ENCODE measurements at places on chromosomes 11 and 22. TPM values are rescaled to one million over a fixed set of nuclear protein-coding genes. Genes with fewer than 3 reads are reported as not detected.

GRCh38 chr11:75280227-75280701 lies 39.7 kb downstream of the TPBGL start:
- no peak overlapping the region for H3K27ac ChIP-seq
- H3K4me1 ChIP-seq = no peaks in the 10 kb centered on the region
- H3K36me3 ChIP-seq = no peaks in the 10 kb centered on the region
- no peak overlapping the region for H3K4me3 ChIP-seq
- no peaks in the 10 kb centered on the region for H3K27me3 ChIP-seq

IFT27 gene
- 22.1 TPM for total RNA-seq

- no peak for DNase-seq
- no peak within 1 kb of the TSS for H3K4me3 ChIP-seq
- H3K27me3 ChIP-seq = no peaks in the 10 kb centered on the region
- H3K4me1 ChIP-seq = no peaks in the 10 kb centered on the region
Observed at GRCh38 chr11:1852877-1853276, at the start of gene LSP1. LSP1 (plus strand) TSS chr11:1853084; CDS start chr11:1853145, 61 bp downstream.

LTO1 gene
- total RNA-seq = 24.6 TPM

DNA sequence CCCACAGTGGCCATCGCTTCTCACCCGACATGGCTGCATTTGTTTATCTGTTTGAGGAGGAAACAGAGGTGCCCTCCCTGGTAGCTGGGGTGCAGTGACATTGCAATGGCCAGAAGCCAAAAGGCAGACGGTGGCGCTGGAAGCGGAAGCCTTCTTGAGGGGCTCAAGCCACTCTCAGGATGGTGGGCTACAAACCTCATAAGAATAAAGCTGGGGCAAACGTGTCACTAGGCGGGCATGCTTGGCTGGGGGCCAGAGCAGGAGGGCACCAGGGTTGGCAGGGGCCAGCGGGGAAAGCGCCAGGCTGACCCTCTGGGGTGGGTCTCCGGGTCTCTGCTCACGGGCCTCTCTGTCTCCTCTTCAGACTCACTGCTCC lies 12.6 kb downstream of the TNNT3 start:
- H3K27ac ChIP-seq = no peak overlapping the region
- no peaks in the 10 kb centered on the region for H3K27me3 ChIP-seq
- peaks cover 7% of the 10 kb centered on the region for H3K4me1 ChIP-seq

- DNase-seq = no peak
- H3K4me3 ChIP-seq = no peak overlapping the region
- H3K27me3 ChIP-seq = peaks cover 36% of the 10 kb centered on the region
- H3K27ac ChIP-seq = no peak overlapping the region
Observed at GRCh38 chr11:123286761-123287160, 91.7 kb upstream of the CLMP start.

TMEM258 gene
- total RNA-seq = 63.3 TPM

DENND6B gene
- total RNA-seq = 6.5 TPM

SLC35E4 gene
- total RNA-seq = 13.0 TPM

DNA sequence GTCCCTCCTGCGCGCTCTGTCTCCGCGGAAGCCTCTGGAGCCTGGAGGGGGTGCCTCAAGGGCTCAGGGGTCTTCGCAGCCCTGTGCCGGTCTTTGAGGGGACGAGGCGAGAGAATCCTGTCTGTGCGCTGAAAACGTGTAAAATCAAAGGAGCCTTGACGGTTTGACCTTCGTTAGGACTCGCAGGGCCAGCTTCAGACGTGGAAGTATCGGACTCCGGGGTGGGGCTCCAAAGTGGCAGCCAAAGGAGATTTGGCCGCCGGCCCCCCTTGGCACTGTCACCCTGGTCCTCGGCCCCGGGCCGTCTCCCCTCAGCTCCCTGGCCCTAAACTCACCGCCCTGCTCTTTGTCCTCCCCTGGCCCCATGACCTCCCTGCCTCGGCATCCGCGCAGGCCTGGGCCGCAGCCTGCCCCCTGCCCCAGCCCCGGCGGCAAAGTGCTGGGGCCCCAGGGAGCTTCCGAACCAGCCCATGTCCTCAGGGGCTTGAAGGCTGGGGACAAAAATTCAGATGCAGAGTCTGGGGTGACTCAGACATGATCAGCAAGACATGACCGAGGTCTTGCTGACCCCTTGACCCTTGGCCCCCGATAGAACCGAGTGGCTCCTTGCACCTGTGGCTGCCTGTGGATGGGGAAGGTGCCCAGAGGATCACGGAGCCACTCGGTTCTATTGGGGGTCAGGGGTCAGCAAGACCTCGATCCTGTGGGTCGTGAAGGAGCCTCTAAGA lies 6.9 kb upstream of the PHRF1 start:
- no peak overlapping the region for H3K27ac ChIP-seq
- H3K36me3 ChIP-seq = no peaks in the 10 kb centered on the region
- H3K27me3 ChIP-seq = peaks cover 14% of the 10 kb centered on the region
- H3K4me3 ChIP-seq = peak overlapping the region; percentile 59

GRCh38 chr11:92057849-92058442 lies 166.7 kb upstream of the FAT3 start:
- H3K27me3 ChIP-seq = no peaks in the 10 kb centered on the region
- no peak overlapping the region for H3K4me3 ChIP-seq
- no peak overlapping the region for H3K27ac ChIP-seq
- DNase-seq = no peak
- no peaks in the 10 kb centered on the region for H3K4me1 ChIP-seq

UCP2 gene
- under 0.01 TPM for total RNA-seq

F2 gene
- total RNA-seq = not detected

DNA sequence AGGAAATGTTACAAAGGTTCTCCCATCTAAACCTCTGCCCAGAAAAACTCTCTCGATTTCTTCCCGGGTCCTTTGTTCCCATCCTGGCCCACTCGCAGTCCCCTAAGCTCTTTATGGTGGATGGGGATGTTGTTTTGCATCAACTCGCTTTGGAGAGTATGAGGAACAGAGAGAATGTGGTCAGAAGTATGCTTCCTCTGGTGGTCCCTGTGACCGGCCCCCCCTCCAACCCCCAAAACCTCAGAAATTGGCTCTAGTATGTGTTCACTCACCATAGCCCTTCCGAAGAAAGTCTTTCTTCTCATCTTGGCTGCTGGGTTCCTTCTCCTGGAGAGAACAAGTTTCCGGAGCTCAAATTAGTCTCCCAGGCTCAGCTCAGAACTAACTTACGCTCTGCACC lies 54.4 kb downstream of the GRAMD1B start:
- H3K27me3 ChIP-seq = no peaks in the 10 kb centered on the region
- peaks cover 9% of the 10 kb centered on the region for H3K4me1 ChIP-seq
- H3K27ac ChIP-seq = no peak overlapping the region
- H3K36me3 ChIP-seq = peaks cover 17% of the 10 kb centered on the region
- DNase-seq = no peak

LMO1 gene
- total RNA-seq = not detected

APOA5 gene
- total RNA-seq = not detected

DNA sequence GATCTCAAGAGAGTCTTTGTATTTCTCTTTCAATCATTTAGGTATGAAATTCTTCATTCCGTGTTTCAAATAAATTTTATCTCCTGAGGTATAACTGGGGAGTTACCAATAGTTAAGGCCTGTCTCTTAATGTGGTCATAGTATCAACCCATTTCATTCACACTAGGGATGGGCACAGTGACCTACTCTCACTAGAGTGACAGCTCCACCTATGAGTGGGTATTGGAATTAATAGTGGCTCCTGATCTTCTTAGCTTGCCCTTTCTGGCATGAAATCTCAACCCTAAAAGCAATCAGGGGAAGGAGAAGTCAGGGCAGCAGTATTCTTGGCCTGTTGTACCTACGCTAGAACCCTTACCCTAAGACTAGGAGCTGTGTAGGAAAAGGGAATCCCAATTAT lies 507.7 kb downstream of the FAM181B start:
- H3K4me3 ChIP-seq = no peak overlapping the region
- H3K27ac ChIP-seq = no peak overlapping the region
- no peaks in the 10 kb centered on the region for H3K4me1 ChIP-seq
- H3K36me3 ChIP-seq = no peaks in the 10 kb centered on the region
- H3K27me3 ChIP-seq = no peaks in the 10 kb centered on the region

DNA sequence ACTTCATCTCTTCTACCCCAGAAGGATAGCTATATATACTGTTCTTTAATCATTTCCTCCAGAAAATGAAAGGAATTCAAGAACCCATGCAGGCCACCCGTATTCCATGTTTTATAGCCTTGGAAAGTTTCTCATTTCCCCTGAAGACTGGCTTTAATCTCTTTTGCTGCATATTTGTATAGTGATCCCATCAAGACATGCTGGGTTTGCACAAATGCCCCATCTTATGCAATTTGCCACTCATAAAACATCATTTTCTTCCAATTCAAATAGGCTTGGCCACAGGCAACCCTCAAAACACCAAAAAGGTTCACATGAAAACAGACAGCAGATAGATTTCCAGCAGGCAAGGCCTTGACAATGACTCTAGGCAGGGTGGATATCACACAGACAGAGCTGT lies 28.3 kb upstream of the APOA1 start:
- H3K27ac ChIP-seq = peak overlapping the region; percentile 94
- no peak overlapping the region for H3K4me3 ChIP-seq
- H3K36me3 ChIP-seq = peaks cover 49% of the 10 kb centered on the region
- H3K4me1 ChIP-seq = peaks cover 59% of the 10 kb centered on the region
- no peak for DNase-seq
- no peaks in the 10 kb centered on the region for H3K27me3 ChIP-seq

GRCh38 chr11:60852117-60852981 lies 3.4 kb downstream of the PTGDR2 start:
- H3K27me3 ChIP-seq = no peaks in the 10 kb centered on the region
- no peak overlapping the region for H3K4me3 ChIP-seq
- peak; percentile 76 for DNase-seq
- H3K4me1 ChIP-seq = no peaks in the 10 kb centered on the region
- no peak overlapping the region for H3K27ac ChIP-seq
- H3K36me3 ChIP-seq = peaks cover 12% of the 10 kb centered on the region

DNA sequence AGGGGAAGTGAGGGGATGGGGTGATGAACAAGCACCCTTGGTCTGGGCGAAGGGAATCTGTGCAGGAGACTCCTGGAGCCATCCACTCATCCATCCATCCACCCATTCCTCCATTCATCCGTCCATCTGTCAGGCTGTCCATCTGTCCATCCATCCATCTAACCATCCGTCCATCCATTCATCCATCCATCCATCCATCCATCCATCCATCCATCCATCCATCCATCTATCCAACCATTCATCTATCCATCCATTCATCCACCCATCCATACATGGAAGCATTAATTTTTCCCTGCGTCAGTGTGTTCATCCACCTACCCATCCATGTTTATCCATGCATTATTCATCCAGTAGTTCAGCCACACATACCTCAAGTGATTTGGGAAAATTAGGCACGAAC lies 32.0 kb downstream of the WNT11 start:
- no peaks in the 10 kb centered on the region for H3K4me1 ChIP-seq
- H3K27me3 ChIP-seq = peaks cover 9% of the 10 kb centered on the region
- no peak overlapping the region for H3K4me3 ChIP-seq
- DNase-seq = no peak

- no peak overlapping the region for H3K4me3 ChIP-seq
- H3K27me3 ChIP-seq = peaks cover 10% of the 10 kb centered on the region
- DNase-seq = peak; percentile 41
- peaks cover 14% of the 10 kb centered on the region for H3K36me3 ChIP-seq
Observed at GRCh38 chr11:119181677-119182412, 3.4 kb upstream of the NHERF4 start.

GRCh38 chr11:128379587-128380580 lies 207.5 kb downstream of the ETS1 start:
- H3K4me1 ChIP-seq = no peaks in the 10 kb centered on the region
- DNase-seq = peak; percentile 6
- no peak overlapping the region for H3K4me3 ChIP-seq

- H3K27ac ChIP-seq = peak overlapping the region; percentile 98
- H3K4me1 ChIP-seq = peaks cover 28% of the 10 kb centered on the region
- peak; percentile 96 for DNase-seq
Observed at GRCh38 chr11:74672956-74673692, 58.1 kb downstream of the CHRDL2 start.

FOLR2 gene
- total RNA-seq = not detected

DNA sequence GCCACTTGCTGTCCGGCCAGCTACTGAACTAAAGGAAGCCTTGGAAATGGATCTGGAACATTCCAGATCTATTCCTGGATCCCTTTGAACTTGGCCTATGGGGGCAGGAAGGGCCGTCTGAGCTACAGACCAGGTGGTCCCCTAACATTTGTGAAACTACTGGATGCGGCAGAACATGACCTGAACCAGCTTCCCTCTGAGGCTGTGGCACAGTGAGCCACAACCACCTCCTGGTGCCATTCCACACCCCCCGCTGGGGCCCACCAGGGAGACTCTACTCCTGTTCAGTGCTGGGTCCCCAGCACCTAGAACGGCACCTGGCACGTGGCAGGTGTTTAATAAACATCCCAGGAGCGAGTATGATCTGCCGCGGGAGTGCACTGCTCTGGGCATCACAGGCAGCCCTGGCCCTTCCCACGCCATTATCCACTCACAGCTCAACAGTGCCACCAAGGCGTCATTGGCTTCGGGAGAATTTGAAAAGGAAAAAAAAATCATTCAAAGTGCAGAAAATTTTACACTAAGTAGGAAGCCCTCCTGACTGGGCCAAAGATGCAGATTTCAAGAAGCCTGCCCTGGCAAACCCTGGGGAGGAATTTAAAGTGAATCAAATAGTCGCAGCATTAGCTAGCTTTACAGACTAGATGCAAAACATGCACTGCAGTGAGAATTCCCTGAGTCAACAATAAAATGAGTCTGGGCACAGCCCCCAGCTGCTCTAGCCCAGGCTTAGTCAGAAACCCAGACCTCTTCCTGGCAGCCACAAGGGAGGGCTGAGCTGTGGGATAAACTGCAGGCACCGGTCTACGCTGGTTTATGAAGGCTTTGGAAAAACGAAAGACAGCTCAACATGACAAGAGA lies 14.3 kb upstream of the EFCAB6 start:
- no peaks in the 10 kb centered on the region for H3K36me3 ChIP-seq
- peak overlapping the region; percentile 62 for H3K4me3 ChIP-seq
- peak; percentile 97 for DNase-seq
- H3K27me3 ChIP-seq = peaks cover 3% of the 10 kb centered on the region
- H3K27ac ChIP-seq = peak overlapping the region; percentile 77

TMEM86A gene
- total RNA-seq = 4.1 TPM

GRCh38 chr11:68498903-68499883 lies 38.6 kb downstream of the PPP6R3 start:
- H3K36me3 ChIP-seq = no peaks in the 10 kb centered on the region
- no peak for DNase-seq
- H3K4me1 ChIP-seq = peaks cover under 1% of the 10 kb centered on the region
- H3K27ac ChIP-seq = no peak overlapping the region
- no peaks in the 10 kb centered on the region for H3K27me3 ChIP-seq

GRCh38 chr11:116835042-116835772 lies 2.2 kb downstream of the APOA1 start:
- H3K4me1 ChIP-seq = no peaks in the 10 kb centered on the region
- H3K27ac ChIP-seq = peak overlapping the region; percentile 1
- peak overlapping the region; percentile 60 for H3K4me3 ChIP-seq
- no peaks in the 10 kb centered on the region for H3K27me3 ChIP-seq
- DNase-seq = no peak
- H3K36me3 ChIP-seq = no peaks in the 10 kb centered on the region

PSMA1 gene
- 107 TPM for total RNA-seq

GRCh38 chr11:83682611-83682973 lies 396.4 kb upstream of the CCDC90B start:
- H3K36me3 ChIP-seq = no peaks in the 10 kb centered on the region
- peaks cover 8% of the 10 kb centered on the region for H3K27me3 ChIP-seq
- H3K4me1 ChIP-seq = no peaks in the 10 kb centered on the region
- no peak for DNase-seq

- H3K4me1 ChIP-seq = no peaks in the 10 kb centered on the region
- H3K36me3 ChIP-seq = no peaks in the 10 kb centered on the region
- no peak overlapping the region for H3K27ac ChIP-seq
- no peak overlapping the region for H3K4me3 ChIP-seq
Observed at GRCh38 chr11:120645639-120646038, 134.1 kb downstream of the GRIK4 start.

TTLL8 gene
- not detected for total RNA-seq

All from osteoblast (primary cell).